ENCODE measurements at places on chromosomes 11 and 22.

DNA sequence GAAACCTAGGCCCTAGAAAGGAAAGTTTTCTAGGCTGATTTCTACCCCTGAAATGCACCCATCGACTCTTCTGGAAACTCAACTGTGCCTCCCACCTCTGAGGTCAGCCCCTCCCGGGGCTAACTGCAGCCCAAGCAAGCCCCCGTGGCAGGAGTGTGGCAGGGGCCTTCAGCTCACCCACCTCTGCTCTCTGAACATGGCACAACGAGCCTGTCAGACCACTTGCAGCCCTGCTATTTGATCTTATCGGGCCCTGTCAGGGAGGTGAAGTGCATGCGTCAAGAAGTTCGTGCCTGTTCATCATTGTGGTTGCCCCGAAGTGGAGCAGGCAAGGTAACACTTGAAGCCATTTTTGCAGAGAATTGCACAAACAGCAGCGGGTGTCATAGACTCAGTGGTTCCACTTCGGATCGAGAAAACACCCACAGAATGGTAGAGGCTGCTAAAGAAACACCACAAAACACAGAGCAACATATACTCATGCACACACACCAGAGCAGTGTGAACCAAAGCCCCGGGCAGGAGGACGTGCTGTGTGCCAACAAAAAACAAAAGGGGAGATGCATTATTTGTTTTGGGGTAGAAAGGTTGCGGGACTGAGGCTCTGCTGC is 262.7 kb downstream of the ETS1 start:
- DNase-seq: no peak

- DNase-seq: no peak
Observed at GRCh38 chr11:13009476-13009920, 382 bp downstream of the RASSF10 start.

GRCh38 chr11:11078344-11079086 is 220.7 kb upstream of the ZBED5 start:
- DNase-seq: no peak

DNA sequence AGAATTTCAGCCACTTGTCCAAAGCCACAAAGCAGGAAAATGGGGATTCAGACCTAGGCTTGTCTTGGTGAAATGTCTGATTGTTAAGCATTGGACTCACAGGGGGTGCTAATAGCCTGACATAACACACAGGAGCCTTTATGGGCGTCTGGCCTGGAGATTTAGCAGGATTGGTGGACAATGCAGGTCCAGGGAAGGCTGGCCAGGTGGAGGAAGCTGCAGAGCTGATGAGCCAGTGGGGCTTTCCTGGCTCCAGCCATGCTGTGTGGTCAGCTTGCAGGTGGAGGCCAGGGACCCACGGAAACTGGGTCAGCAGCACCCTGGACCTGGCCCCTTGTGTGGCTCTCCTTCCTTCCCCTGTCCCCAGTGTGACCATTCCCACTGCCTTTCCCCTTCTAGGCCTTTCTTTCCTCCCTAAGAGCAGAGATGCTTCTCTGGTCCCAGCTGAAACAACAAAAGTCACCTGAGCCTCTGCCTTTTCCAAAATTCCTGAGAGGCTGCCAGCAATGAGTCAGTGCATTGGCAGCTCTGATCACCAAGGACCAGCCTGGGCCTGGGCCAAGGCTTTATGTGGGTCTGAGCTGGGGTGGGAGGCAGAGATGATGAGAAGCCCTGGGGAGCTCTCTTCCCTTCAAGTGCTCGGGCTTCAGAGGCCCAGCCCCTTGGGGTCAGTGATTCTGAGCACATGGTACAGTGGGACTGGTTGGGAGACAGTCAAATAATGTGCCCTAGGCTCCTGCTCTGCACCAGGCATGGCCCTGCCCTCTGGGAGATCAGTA is 85.2 kb downstream of the CCDC81 start:
- DNase-seq: peak; percentile 98

DNA sequence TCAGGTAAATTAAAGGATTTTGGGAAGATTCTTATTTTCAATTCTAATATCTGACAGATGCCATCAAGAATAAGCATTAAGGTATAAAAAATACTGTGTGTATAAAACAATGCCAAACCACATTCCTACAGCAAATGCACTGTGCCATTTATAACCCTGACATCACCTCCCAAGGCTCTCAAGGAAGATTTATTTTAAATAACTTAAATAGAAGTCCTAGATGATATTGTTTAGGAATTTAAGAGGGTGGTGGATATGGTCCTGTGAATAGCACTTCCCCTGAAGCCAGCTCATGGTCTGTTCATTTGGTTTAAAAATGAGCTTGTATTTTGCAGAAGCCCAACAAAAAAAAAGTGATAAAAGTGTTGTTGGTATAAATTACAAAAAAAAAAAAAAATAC is 32.1 kb downstream of the PPIL2 start:
- DNase-seq: peak; percentile 49

GRCh38 chr22:39110631-39111561 is 13.9 kb downstream of the APOBEC3H start:
- DNase-seq: no peak

GRCh38 chr11:75767793-75768111 is 826 bp upstream of the DGAT2 start:
- no peak for DNase-seq
